GM23248 (cell line): ENCODE measurements at places on chromosomes 3 and 15. TPM values are rescaled to one million over a fixed set of nuclear protein-coding genes. Genes with fewer than 3 reads are reported as not detected.

Gene DPPA2
- polyA plus RNA-seq, result not detected in 2 replicates

Gene CCDC39
- polyA plus RNA-seq, result not detected in 2 replicates

Gene KNG1
- polyA plus RNA-seq, result not detected in 2 replicates

- no peak overlapping the region for H3K27ac ChIP-seq
- H3K4me3 ChIP-seq, result no peak overlapping the region
- DNase-seq, result no peak
- no peaks in the 10 kb centered on the region for H3K27me3 ChIP-seq
- no peaks in the 10 kb centered on the region for H3K36me3 ChIP-seq
Observed at GRCh38 chr3:45126730-45127129, 19.4 kb downstream of the CDCP1 start.

Gene PLD1
- 3.0 and 3.6 TPM in 2 replicates for polyA plus RNA-seq

DNA sequence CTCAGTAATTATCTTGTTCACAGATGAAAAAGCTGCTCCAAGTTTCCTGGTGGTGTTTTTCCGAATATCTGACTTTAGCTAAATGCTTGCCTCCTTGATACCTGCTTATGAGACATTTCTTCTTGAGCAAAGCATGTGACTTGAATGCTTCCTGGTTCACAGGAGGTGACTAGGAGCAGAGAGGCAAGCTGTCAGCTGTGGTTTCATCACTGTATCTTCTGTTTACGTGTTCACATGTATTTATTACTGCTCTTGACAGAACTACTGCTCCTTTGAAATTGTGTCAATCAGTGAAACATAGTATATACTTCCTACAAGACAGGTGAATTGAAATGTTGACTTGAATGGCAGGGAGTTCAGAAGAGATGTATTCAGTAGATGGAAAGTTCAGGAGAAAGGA, 8.9 kb upstream of the SPPL2A start:
- no peak overlapping the region for H3K27ac ChIP-seq
- no peak overlapping the region for H3K4me3 ChIP-seq
- no peak for DNase-seq
- H3K36me3 ChIP-seq, result no peaks in the 10 kb centered on the region
